ENCODE measurements at places on chromosomes 11 and 22.

GRCh38 chr11:19922689-19923035 is 210.0 kb downstream of the NAV2 start:
- no peak for DNase-seq

- no peak for DNase-seq
Measured at GRCh38 chr11:34972892-34973291, 56.5 kb downstream of the PDHX start.

- DNase-seq = no peak
Measured at GRCh38 chr11:37558619-37559210, 960.7 kb upstream of the RAG2 start.

DNA sequence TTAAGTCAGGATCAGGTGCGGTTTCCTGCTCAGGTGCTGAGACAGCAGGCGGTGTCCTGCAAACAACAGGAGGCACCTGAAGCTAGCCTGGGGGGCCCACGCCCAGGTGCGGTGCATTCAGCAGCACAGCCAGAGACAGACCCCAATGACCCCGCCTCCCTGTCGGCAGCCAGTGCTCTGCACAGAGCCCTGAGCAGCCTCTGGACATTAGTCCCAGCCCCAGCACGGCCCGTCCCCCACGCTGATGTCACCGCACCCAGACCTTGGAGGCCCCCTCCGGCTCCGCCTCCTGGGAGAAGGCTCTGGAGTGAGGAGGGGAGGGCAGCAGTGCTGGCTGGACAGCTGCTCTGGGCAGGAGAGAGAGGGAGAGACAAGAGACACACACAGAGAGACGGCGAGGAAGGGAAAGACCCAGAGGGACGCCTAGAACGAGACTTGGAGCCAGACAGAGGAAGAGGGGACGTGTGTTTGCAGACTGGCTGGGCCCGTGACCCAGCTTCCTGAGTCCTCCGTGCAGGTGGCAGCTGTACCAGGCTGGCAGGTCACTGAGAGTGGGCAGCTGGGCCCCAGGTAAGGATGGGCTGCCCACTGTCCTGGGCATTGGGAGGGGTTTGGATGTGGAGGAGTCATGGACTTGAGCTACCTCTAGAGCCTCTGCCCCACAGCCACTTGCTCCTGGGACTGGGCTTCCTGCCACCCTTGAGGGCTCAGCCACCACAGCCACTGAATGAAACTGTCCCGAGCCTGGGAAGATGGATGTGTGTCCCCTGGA is at the start of gene MYO7A:
Gene MYO7A (plus strand): TSS at position 327 of the 772 bp plus-strand sequence. CDS start 2,389 bp downstream, outside the sequence.
- DNase-seq = no peak

DNA sequence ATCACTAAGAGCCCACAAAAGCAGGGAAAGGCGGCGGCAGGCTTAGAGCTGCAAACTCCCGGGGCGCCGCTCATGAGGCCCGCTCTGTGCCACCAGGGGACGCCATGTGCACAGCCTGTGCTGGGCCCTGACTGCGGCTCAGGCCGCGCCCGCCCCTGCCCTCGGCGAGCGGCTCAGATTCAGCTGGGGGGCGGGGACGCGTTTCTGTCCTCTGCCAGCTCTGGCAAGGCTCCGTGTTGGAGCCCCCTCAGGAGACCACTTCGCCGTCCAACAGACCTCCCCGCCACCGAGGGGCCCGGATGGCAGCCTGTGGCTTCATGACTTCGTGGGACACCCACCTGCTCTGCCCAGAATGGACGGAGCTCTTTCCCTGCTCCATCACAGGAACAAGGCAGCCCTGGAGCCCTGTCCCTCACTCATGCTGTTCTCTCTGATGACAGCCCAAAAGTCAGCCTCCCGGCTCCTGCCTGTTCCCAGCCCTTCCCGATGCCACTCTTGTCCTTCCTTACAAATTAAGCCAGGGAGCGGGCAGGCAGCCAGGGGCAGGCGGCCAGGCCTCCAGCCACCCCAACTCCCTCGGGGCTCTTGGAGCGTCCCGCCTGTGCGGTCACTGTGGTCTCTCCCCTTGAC is 69.1 kb downstream of the NAT10 start:
- peak; percentile 75 for DNase-seq

GRCh38 chr22:29811377-29811776 is 26.7 kb downstream of the ASCC2 start:
- no peak for DNase-seq

GRCh38 chr11:73878771-73879170 is 2.0 kb downstream of the PAAF1 start:
- DNase-seq = no peak

GRCh38 chr22:22927196-22927887 is 39.7 kb downstream of the IGLL5 start:
- DNase-seq = no peak

DNA sequence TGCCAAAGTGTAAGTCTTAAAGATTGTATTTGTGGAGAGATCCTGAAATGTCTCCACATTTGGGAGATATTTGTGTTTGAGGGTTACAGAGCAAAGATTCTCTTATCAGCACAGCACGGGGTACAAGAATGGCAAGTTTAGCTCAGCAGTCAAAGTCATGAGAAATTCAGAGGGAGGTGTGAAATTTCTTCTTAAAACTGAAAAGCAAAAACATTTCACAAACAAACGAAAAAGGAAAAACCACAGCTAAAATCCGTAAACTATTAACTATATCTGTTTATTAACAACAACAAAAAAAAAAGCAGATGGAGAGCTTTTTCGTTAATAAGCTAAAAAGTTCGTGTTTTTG is 40.9 kb upstream of the ETS1 start:
- no peak for DNase-seq

DNA sequence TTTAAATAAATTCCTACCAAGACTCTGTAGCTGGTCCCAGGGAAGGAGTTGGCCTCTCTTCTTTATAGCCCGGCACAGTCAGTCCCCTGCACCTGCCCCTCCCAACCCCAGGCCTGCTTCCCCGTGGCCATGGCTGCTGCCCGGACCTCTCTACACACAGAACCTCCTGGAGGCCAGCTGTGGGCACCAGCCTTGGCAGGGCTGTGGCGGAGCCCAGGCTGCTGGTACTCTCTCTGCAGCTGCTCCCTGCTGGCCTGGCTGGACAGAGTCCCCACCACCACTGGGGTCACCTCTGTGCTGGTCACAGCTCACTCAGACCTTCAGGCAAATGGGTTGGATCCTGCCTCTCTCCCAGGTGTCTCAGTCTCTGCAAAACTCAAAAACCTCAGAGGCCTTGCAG is 69.3 kb downstream of the LRP5 start:
- DNase-seq = no peak

DNA sequence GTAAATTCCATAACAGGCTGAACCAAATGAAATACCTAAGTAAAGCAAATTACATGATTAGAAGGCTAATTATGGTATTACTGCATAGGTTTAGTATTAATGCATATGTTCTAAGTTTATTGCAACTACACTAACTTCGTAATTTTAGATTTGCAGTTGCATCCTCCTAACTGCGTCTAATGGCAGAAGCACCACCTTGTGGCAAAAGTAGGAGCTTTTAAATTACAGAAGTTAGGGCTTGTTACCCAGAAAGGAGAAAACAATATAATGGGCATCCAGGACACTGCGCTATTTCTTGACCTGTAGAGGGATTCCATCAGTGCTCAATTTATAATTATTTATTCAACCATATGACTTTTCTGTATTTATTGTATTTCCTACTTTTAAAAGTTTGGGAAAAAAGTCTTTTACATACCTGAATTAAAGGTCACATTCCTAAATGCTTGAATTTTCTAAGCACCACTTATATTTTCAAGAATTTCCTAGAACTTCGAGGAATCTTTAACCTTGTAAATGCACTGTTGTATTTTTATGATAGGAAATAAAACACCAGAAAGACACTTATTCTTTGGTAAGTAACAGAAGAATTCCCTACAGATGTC is 16.3 kb upstream of the GPR83 start:
- DNase-seq = no peak

- DNase-seq = no peak
Measured at GRCh38 chr11:86916330-86916729, 38.9 kb downstream of the FZD4 start.

- no peak for DNase-seq
Measured at GRCh38 chr11:111589886-111590499, 12.3 kb upstream of the SIK2 start.

DNA sequence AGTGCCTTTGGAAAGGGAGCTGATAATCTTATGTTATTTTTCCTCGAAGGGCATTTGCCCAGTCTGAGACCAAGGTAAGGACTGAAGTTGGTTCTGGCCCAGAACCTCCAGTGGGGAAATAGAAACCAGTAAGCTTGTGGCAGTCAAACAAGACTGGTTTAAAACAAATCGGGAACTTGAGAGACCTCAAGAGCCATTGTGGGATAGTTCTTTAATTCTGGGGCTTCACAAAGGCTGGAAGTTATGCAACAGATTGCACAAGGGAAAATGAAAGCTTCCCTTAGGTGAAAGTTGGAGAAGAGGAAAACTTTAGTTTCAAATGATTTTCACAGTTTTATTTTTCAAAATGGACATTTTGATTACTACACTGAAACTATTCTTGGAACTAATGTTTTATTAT is 33.5 kb upstream of the RAB38 start:
- no peak for DNase-seq

DNA sequence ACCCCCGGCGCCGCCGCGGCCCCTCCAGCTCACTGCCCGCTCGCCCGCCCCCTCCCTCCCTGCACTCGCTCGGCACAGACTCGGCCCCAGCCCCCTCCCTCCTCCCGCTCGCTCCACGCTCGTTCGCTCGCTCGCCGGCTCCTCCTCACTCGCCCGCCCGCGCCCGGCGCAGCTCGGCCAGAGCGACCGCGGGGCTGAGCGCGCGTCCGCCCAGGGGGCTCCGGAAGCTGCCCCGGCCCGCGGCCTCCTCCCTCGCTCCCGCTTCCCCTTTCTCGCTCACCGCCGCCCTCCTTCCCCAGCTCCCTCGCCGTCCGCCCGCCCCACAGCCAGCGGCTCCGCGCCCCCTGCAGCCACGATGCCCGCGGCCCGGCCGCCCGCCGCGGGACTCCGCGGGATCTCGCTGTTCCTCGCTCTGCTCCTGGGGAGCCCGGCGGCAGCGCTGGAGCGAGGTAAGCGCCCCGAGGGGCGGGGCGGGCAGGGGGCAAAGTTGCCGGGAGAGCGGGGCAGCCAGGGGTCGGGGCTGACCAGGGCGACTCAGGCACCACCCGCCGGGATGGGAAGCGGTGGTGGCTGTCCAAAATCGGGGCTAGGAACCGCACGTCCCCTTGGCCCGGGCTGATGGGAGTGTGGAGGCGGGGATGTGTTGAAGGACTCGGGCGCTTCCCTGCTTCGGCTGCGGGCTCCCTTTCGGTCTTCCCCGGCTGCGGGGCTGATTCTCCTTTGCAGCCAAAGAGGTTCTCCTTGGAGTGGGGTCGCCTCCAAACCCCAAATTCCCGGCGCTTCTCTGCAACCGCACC is at the start of gene SEZ6L:
Gene SEZ6L (plus strand): TSS at position 148 of the 797 bp plus-strand sequence. CDS start 208 bp downstream, at position 356.
- DNase-seq = no peak

DNA sequence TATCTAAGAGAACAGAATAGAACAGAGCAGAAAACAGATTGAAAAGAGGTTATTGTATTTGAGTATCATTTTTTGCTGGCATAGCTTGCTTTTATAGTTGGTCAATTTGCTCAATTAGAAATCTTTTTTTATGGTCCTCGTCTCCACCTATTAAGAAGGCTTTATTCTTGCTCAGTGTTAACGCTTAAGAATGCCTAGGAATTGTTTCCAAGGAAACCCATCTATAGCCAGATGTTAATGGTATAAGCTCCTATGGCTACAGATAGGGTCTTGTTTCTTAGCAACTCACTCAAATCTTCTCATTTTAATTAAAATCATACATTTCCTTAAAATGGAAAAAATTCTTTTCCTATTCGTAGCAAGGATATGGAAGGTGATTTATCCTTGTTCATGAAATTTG is 392.3 kb downstream of the TMEM135 start:
- DNase-seq = no peak

- DNase-seq = no peak
Measured at GRCh38 chr11:69704508-69705253, 859 bp upstream of the FGF19 start.

DNA sequence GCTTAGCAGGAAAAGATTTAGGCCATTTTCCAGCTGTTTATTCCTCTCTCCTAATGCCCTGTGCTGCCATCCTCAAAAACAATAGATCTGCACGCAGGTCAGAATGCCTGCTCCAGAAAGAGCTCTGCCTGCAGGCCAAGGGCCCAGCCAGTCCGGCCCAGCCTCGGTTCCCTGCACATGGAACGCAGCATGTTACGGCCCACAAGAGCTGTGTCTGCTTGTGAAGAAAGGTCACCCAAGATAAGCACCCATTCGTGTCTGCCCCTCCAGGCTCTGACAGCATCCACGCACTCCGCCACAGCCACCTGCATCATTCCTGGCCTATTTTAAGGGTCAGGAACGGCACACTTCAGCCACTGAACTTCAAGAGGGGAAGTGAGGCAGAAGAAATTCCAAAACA is 152.2 kb downstream of the SPATA19 start:
- DNase-seq = no peak

DNA sequence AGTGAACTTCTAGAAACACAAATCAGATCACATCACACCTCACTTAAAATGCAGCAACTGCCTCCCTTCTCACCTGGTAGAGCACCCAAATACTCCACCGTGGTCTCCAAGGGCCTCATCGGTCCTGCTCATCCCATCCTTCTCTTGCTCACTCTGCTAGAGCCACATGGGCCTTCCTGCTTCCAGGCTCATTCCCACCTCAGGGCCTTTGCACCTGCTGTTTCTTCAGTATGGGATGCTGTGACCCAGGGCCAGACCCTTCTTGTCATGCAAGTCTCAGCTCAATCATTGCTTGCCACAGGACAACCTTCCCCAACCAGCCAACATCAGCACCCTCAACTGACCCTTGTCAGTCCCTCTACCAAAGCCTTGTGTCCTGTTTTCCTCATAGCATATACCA is 124.9 kb downstream of the GALNT18 start:
- DNase-seq = no peak

DNA sequence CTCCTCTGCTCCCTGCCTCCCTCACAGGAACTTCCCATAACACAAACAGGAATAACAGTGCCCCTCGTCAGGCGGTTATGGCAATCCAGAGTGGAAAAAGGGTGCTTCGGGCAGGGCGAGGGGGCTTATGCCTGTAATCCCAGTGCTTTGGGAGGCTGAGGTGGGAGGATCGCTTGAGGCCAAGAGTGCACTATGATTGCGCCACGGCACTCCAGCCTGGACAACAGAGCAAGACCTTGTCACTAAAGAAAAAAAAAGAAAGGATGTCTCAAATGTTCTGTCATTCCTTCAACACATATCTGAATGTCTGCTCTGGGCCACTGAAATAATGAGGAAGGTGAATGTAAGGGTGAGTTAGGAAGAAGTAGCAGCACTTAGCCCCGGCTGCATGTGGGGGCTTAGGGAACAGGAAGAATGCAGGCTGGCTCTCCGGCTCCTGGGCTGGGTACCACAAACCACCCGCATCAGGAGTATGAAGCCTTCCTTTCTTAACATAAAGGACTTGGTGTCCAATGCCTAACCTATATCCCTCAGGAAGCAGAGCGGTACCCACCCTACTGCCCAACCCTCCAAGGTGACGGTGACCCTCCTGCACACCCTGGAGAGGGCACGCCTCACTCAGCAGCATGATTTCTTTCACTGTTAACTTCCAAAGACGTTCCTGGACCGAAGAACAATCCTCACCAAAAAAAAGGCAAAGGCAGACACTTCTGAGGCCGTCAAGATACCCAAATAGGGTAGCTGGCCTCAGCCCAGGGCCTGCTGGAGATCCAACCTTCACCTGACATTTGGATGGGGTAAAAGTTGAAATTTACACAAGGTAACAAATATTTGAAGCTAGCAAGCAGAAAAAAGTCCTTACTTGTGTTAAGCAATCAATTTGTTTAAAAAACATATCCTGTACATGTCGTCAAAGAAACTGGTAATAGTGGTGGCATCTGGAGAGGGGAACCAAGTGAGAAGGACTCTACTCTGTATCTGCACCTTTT is 3.8 kb downstream of the CPT1A start:
- DNase-seq = no peak

GRCh38 chr22:50173311-50173982 is 2.9 kb downstream of the PANX2 start:
- DNase-seq = no peak

GRCh38 chr22:19113429-19113828 is 8.8 kb downstream of the DGCR2 start:
- DNase-seq = no peak
